CD4-positive, alpha-beta T cell (primary cell): ENCODE measurements at places on chromosomes 7 and 10. TPM values are rescaled to one million over a fixed set of nuclear protein-coding genes. Genes with fewer than 3 reads are reported as not detected.

The GRM3 gene
- total RNA-seq = not detected

- no peaks in the 10 kb centered on the region for H3K4me1 ChIP-seq
- no peak for DNase-seq
- H3K27ac ChIP-seq = no peak overlapping the region
- no peaks in the 10 kb centered on the region for H3K27me3 ChIP-seq
- peaks cover 3% of the 10 kb centered on the region for H3K36me3 ChIP-seq
- H3K4me3 ChIP-seq = no peak overlapping the region
Measured at GRCh38 chr7:107384025-107384424, 85.8 kb upstream of the GPR22 start.

GRCh38 chr7:69436946-69437345, 161.3 kb upstream of the AUTS2 start:
- DNase-seq = no peak
- no peak overlapping the region for H3K4me3 ChIP-seq
- H3K4me1 ChIP-seq = no peaks in the 10 kb centered on the region
- no peak overlapping the region for H3K27ac ChIP-seq
- no peaks in the 10 kb centered on the region for H3K36me3 ChIP-seq
- no peaks in the 10 kb centered on the region for H3K27me3 ChIP-seq

The ACTR3C gene
- 3.4 TPM for total RNA-seq

- DNase-seq = no peak
- H3K27ac ChIP-seq = no peak overlapping the region
- no peaks in the 10 kb centered on the region for H3K36me3 ChIP-seq
Measured at GRCh38 chr7:88688222-88688621, 71.3 kb upstream of the ZNF804B start.

- DNase-seq = no peak
- no peak overlapping the region for H3K27ac ChIP-seq
- no peaks in the 10 kb centered on the region for H3K36me3 ChIP-seq
- H3K27me3 ChIP-seq = no peaks in the 10 kb centered on the region
Measured at GRCh38 chr10:35720366-35720765, 78.3 kb upstream of the FZD8 start.

The RGR gene
- not detected for total RNA-seq

DNA sequence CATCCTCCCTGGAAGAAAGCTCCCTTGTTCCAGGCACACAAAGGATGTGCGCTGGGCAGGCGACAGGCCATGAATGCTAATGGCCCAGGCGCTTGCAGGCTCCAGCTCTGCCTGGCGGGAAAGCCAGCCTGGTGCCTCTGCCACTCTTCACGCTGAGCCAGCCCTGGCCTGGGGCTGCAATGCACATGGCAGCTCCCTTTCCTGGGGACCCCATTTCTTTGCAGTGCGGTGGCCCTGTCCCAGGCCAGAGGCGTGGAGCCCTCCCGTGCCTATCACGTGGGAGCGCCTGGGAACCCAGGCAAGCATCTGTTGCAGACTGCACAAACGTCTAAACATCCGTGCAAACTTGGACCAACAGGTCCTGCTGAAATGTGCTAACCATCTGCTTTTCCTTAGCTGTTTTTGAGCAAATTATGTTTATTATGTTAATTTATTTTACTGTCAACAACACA, 152.1 kb upstream of the LYZL2 start:
- H3K4me1 ChIP-seq = peaks cover 18% of the 10 kb centered on the region
- DNase-seq = no peak
- no peak overlapping the region for H3K27ac ChIP-seq

DNA sequence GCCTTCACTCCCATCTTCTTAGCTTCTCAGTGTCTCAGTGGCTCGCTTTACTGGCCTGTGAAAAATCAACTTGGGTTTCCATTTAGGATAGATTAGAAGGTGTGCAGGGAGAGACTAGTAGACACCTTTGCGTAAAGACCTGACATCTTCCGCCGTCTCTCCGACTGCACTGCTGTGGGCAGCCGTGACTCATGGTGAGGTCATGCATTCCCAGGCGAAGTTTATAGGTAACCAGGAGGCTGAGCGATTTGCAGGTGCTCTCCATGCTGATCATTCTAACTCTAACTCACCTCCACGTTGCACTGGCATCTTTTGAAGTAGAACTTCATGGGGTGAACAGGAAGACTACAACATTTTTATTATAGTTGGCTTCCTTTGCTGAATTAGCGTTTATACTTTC, 68.0 kb upstream of the ZNF438 start:
- H3K4me1 ChIP-seq = peaks cover 6% of the 10 kb centered on the region
- no peaks in the 10 kb centered on the region for H3K36me3 ChIP-seq
- no peak for DNase-seq
- H3K27me3 ChIP-seq = no peaks in the 10 kb centered on the region

DNA sequence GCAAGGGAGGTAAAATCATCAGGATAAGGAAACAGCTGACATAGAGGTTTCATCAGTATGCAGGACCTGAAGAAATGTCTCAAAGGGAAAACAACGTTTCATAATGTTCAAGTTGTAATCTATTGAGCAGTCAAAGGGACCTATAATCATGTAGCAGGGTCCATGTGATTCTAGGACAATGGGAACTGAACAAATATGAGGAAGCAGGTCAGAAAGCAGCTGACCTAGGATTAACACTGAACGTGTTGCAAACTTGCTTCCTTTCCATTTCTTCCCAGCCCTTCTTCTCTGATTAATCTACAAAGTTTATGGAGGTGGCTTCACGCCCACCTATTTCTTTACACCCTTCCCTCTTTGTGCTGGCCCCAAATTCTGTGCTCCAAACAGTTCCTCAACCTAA, 256.9 kb upstream of the AKR1E2 start:
- no peaks in the 10 kb centered on the region for H3K4me1 ChIP-seq
- no peaks in the 10 kb centered on the region for H3K36me3 ChIP-seq
- peaks cover 6% of the 10 kb centered on the region for H3K27me3 ChIP-seq
- no peak overlapping the region for H3K4me3 ChIP-seq

DNA sequence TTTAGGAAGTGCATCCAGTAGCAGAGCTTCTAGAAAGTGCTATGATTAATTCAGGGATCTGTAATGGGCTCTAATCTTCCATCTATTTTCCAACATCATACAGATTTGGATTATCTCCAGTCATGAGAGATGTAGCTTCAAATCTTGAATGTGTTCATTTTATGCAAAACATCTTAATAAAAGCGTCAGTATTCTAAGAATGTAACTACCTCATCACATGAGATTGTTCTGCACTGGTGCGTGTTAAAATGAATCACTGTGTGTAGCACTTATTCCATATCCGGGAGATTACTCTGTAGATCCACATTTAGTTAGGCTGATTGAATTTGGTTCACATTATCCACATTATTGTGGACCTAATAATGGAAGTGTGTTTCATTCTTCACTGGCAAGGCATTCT, 344.9 kb upstream of the CHRM2 start:
- H3K27me3 ChIP-seq = no peaks in the 10 kb centered on the region
- no peaks in the 10 kb centered on the region for H3K36me3 ChIP-seq
- H3K27ac ChIP-seq = no peak overlapping the region
- no peak overlapping the region for H3K4me3 ChIP-seq
- no peaks in the 10 kb centered on the region for H3K4me1 ChIP-seq
